Stimulated activated CD8-positive, alpha-beta memory T cell treated with anti-CD3 and anti-CD28 coated beads, Interleukin-4, amount 100 ng/mL, for 1 hour (primary cell): ENCODE measurements at places on chromosomes 5 and 9.

DNA sequence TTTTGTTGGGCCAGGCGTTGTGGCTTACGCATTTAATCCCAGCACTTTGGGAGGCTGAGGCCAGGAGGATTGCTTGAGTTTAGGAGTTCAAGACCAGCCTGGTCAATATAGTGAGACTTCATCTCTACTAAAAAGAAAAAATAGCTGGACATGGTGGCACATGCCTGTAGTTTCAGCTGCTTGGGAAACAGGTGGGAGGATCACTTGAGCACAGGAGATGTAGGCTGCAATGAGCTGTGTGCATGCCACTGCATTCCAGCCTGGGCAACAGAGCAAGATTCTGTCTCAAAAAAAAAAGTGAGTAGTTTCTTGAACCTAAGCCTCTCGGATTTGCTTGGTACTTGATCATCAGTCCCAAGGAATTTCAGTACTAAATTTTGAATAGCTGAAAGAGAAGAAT, 26.9 kb downstream of the G3BP1 start:
- no peak for DNase-seq

DNA sequence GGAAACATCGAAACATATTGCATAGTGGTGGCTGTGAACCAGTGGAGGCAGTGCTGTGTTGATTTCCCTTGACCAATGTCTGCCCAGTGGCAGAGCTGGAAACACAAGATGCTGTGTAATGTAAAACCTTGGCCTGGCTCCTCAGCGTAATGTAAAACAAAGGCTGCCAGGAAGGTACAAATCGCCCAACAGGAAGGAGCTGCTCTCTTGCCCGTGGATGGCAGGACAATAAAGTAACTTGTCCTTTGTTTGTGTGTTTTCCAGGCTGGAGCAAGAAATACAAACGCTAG, 143.4 kb downstream of the PALM2AKAP2 start:
- DNase-seq: no peak

- DNase-seq: no peak
Observed at GRCh38 chr5:168883281-168883741, 304.1 kb upstream of the PANK3 start.

GRCh38 chr5:43232943-43233833, 41.2 kb downstream of the NIM1K start:
- DNase-seq: no peak

GRCh38 chr5:158990979-158991775, 108.5 kb downstream of the EBF1 start:
- no peak for DNase-seq

- DNase-seq: no peak
Observed at GRCh38 chr5:148166550-148167283, 1.6 kb upstream of the SPINK14 start.

DNA sequence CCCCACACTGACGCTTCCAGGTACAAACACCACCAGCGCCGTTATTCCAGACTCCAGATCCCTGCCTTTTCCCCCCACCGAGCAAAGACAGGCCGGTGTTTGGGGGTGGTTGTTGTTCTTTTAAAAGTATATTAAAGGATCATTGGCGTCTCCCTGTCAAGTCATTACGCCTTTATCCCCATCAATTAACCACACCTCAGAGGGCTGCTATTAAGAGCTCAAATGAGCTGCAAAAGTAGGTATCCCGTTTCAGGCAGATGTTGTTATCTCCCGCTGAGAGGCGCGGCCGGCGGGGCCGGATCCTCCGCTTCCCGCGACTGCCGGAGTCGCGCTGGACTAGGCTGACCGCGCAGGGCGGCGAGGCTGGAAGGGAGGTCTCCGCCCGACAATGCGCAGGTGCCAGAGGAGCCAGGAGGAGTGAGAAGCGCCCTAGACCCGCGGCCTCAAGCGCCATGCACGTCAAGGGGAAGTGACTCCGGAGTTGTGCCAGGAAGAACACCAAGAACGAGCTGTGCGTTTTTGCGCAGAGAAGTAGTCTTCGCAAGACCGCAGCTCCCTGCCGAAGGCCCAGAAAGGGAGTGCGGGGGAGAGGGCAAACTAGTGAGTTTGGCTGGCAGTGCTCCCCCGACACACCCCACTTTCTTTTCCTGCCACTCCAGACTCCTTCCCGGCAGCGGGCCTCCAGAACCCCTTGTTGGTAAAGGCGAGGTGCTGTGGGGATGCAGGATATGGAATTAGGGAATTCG, 8.2 kb downstream of the NR2F1-AS1 start:
- DNase-seq: no peak

GRCh38 chr5:40490464-40491111, 189.1 kb upstream of the PTGER4 start:
- no peak for DNase-seq
